ENCODE measurements at places on chromosomes 2 and 18. TPM values are rescaled to one million over a fixed set of nuclear protein-coding genes. Genes with fewer than 3 reads are reported as not detected.

Gene UGT1A4
- polyA plus RNA-seq = not detected

Gene CDCA7
- polyA plus RNA-seq = 42.9 TPM

Gene TRMT61B
- 23.8 TPM for polyA plus RNA-seq

DNA sequence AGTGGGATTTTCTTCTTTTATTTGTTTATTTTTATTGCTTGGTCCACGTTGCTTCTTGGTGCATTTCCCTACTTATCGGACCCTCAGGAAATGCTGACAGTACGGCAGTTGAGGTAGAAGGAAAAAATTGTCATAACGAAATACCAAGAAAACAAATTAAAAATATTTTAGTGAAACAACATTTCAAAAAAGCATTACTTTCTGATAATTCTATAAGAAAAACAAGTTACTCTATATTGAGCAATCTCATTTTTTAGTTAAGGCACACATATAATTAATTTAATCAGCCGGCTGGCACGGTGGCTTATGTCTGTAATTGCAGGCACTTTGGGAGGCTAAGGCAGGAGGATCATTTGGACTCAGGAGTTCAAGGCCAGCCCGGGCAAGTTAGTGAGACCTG is 102.1 kb downstream of the SH3YL1 start:
- no peak for DNase-seq

DNA sequence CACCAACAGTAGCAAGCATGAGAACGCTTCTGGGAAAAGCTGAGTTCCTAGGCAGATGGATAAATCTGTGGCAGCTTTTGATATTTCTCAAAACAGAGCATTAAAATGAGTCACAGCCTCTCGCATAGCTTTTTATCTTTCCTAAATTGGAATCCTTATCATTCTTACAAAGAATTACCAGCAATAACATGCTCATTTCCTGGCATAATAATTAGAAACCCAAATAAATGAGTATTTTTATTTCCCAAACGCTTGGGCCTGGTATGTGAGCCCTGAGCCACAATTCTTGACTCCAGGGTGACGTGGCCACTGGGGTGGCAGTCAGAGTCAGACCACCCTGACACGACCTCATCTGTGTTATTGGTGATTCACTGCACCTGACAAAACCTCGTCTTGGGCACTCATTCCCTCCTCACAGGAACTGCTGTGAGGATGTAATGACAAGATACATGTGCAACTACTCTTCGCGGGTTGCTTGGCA is 210.7 kb downstream of the ARL4C start:
- DNase-seq = no peak

All from renal cortex interstitium (tissue), 15 donors.